ENCODE measurements at places on chromosomes 16 and 17. TPM values are rescaled to one million over a fixed set of nuclear protein-coding genes. Genes with fewer than 3 reads are reported as not detected.

The CSH2 gene
- not detected for total RNA-seq

The TLCD1 gene
- 3.4 TPM for total RNA-seq

The C16orf96 gene
- 0.10 TPM for total RNA-seq

The RUNDC3A gene
- 0.13 TPM for total RNA-seq

The NUDT16L1 gene
- total RNA-seq, result 19.4 TPM

The CHP2 gene
- 0.22 TPM for total RNA-seq

The ITPRIPL2 gene
- 89.8 TPM for total RNA-seq

The NFATC2IP gene
- 29.4 TPM for total RNA-seq

The GJD3 gene
- 0.77 TPM for total RNA-seq

The TBC1D3I gene
- total RNA-seq, result 0.19 TPM

The CIITA gene
- total RNA-seq, result 10.0 TPM

The PPL gene
- 10.9 TPM for total RNA-seq

The ZNF598 gene
- total RNA-seq, result 50.5 TPM

The SCGB1C2 gene
- total RNA-seq, result not detected

The EMC6 gene
- 34.7 TPM for total RNA-seq

The TMUB2 gene
- total RNA-seq, result 35.8 TPM

The NAT9 gene
- 37.8 TPM for total RNA-seq

The KIF2B gene
- total RNA-seq, result not detected

The VASN gene
- total RNA-seq, result 26.6 TPM

The LRRC36 gene
- total RNA-seq, result 0.22 TPM

The CMTM1 gene
- total RNA-seq, result 6.4 TPM

The ZNF287 gene
- 6.6 TPM for total RNA-seq

The CDC6 gene
- 2.4 TPM for total RNA-seq

The PRSS53 gene
- total RNA-seq, result 1.2 TPM

DNA sequence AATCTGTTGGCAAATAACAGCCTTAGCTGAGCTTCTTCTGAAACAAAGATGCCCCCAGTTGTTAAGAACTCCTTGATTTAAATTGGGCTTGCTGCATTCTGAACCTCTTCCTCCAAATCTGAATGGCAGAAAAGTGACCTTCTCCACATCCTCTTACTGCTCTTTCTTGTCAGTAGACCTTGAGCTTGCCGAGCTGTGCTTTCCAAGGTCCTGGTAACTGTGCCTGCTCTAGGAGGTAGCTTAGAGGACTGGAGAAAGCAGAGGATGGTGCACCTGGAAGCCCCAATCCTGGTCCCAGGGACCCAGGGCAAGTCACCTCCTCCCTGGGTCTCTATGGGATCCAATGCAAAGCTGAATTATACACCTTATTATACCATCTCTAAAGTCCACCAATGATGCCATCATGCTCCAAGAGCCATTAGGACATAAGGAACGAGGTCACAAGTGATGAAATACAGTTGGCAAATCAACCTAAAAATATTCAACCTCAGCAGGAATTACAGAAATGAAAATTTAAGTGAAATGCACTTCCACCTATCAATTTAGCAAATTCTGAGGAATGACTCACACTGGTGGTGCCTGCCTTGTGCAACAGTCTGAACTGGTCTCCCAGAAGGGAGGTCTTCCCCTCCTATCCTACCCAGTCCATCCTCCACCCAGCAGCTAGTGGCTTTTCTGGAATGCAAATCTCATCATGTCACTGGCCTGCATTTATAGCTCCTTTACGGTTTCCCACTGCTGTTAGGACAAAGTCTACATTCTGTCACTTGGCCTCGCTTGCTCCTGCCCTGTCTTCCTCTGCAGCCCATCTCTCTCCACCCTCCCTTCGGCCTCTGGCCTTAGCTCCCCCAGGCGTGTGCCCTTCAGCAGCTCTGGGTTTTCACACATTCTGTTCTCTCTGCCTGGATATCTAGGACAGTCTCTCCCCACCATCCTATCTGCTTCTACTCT lies 36.6 kb downstream of the TOM1L2 start:
- DNase-seq, result peak; percentile 43

DNA sequence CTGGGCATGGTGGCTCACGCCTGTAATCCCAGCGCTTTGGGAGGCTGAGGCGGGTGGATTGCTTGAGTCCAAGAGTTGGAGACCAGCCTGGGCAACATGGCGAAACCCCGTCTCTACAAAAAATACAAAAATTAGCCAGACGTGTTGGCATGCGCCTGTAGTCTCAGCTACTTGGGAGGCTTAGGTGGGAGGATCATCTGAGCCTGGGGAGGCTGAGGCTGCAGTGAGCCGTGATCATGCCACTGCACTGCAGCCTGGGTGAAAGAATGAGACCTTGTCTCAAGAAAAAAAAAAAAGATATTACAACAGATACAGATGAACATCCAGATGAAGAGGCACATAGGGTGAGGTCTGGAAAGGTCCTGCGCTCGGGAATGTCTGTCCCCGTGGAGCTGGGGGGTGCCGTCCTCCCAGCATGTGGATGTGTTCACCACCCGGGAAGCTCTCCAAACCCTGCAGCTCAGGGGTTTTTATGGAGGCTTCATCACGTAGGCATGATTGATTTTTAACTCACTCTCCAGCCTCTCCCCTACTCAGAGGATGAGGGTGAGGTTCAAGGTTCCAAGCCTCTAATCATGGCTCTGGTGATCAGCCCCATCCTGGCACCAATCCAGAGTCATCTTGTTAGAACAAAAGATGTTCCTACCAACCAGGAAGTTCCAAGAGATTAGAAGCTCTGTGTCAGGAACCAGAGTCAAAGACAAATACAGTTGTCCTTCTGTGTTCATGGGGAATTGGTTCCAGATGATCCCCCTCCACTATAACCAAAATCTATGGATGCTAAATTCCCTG lies 85.0 kb upstream of the DNAJA2 start:
- peak; percentile 16 for DNase-seq

- DNase-seq, result no peak
Observed at GRCh38 chr17:70859829-70860228, 690.5 kb downstream of the KCNJ2 start.

- DNase-seq, result no peak
Observed at GRCh38 chr17:78142119-78142861, 3.9 kb upstream of the C17orf99 start.

- DNase-seq, result no peak
Observed at GRCh38 chr16:276426-277077, 808 bp upstream of the RGS11 start.

DNA sequence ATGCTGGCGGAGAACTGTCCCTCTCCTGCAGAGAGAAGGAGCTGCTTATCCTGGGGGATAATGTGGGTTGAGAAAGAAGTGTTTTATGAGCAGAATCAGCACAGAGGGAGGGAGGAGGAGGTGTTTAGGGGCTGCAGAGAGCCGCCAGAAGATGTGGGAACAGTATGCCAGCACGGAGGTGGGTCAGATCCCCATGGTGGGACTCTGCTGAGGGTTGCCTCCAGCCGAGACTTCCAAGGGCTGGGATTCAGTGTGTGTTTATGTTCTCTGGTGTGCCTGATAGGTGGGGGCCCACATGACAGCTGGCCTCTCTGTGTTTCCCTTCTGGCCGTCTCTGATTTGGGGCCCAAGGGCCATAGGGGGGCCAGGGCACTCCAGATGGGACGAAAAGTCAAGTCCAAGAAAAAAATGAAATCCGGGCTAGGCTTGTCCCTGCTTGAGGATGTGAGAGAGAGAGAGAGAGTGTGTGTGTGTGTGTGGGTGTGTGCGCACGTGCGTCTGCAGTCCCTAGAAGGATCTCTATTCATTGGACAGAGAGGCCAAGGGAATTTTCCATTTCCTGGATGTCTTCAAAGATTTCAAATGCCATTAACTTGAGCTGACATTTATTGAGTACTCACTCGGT lies 21.6 kb downstream of the PRKCB start:
- no peak for DNase-seq

DNA sequence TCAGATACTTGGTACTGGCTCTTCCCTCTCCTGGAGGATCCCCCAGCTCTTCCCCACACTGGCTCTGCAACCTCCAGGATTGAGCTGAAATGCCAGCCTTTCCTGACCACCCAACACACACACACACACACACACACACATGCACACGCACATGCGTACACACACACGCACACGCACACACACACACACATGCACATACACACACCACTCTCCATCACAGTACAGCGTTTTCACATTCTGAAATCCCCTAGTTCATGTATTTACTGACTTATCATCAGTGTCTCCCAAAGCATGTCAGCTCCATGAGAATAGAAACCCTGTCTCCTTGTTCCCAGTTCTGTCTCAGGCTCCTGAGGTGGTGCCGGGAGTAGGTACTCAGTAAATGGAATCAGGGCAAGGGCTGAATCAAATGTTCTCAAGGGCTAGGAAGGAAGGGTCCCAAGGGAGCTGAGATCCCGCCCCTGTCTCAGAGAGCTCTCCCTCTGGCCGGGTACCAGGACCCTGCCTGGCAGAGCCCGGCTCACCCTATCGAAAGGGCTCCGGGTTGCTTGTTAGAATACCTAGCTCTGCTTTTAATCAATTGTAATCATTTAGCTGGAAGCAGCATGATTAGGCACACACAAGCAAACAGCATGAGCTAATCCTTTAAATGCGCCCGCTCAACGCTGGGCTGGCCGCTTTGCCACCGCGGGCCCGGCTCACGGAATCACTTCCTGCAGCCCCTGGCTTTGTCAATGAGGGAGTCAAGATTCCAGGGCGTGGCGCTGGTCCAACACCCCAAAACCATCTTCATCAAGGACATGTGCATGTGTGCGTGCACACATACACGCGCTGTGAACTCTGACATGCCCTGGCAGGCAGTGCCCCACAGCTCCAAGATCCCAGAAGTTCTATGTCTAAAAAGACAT lies 140.7 kb downstream of the C16orf78 start:
- no peak for DNase-seq

DNA sequence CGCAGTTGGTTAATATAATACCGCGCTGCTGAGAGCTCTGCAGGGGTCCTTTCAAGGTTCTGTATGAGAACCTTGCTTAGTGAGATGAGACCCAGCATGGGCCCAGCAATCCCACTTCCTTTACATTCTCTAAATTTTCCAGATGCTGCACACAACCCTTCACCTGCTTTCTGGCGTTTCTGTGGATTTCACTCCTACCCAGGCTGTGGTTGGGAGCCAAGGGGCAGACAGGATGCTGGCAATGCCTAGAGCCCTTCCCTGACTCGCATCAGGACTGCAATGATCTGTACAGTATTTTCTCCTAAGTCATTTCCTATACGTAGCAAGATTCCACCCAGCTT lies 10.1 kb upstream of the PIPOX start:
- no peak for DNase-seq

DNA sequence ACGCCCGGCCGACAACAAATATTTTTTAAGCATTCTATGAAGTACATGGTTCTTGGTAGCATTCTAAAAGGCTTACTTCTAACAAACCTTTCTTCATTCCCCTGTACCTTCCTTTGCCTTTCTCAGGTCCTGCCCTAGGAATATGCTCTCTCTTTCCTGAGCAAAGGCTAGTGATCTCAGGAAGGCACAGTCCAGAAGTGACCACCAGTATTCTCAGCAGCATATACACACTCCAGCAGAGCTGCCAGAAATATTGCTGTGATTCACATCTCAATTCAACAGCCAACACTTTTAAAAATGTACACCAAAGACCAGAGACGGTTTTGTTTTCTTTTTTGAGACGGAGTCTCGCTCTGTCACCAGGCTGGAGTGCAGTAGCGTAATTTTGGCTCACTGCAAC lies 41.4 kb upstream of the ANKFY1 start:
- DNase-seq, result no peak

DNA sequence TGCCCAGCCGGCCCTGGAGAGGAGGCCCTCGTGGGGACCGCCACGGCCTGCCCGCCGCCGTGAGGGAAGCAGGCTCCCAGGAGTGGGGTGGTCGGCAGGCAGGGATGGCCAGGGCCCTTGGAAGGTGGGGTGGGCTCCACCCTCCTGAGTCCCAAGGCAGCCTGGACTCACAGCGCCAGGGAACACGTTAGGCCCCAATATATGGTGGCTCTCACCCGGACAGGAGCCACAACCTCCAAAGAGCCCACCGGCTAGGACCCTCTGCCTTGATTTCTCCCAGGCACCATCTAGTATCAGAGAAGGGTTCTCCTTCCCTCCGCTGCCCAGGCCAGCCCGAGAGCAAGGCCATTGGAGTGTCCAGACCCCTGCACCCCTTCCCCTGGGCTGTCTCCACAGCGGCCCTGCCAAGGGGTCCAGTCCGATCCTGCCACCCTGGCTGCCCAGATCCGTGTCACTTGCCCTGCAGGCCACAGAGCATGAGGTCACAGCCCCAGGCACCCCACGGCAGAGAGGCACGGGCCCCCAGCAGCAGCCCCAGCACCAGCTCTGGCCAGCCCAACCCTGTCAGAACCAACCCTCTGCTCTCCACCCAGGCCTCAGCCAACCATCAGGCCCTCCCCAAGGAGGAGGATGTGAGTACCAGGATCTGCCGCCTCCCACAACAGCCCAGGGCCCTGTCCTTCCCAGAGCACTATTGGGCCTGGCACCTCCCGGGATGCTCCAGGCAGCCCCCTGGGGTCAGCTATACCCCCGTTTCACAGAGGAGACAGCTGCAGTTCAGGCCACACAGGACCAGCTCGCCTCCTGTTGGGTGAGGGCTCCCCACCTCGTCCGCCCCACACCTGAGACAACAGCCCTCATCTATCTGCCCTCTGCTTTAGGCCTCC lies 1.1 kb upstream of the AXIN1 start:
- DNase-seq, result no peak

GRCh38 chr16:22004341-22004740 lies 3.4 kb upstream of the PDZD9 start:
- DNase-seq, result no peak

- DNase-seq, result no peak
Observed at GRCh38 chr17:9446528-9446927, 129.1 kb downstream of the STX8 start.

- no peak for DNase-seq
Observed at GRCh38 chr16:22055881-22056280, 36.5 kb upstream of the VWA3A start.

DNA sequence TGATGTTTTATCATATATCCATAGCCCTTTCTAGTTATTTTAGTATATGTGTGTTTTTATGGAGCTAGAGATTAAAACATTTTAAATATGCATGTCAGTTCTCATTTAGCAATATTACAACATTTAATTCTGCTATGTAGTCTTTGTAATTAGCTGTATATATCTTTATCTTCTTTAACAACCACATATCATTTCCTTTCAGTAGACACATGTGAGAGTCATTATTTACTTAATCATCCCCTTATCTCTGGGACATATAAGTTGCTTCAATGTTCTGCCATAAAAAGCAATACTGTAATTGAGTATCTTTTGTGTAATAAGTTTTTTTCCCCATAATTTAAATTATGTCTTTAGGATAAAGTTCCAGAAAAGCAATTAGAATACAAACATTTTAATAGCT lies 52.0 kb upstream of the CLEC3A start:
- DNase-seq, result no peak

- no peak for DNase-seq
Observed at GRCh38 chr17:75861927-75862317, 6.8 kb upstream of the WBP2 start.

DNA sequence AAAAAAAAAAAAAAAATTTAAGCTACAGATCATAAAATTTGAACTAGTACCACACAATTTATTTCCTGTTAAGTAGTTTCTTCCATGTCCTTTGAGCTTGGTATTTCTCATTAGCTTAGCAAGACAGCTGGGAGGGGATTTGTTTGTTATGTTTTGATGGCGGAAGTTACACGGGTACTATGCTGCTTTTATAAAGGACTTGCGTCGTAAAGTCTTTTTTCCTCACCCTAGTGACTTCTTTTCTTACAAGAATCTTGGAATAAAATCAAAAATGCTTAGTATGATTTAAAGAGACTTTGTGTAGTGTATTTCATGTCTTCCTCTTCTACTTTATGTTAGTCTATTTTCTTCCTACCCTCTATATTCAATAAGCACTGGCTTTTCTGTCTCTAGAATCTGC lies 89.1 kb downstream of the NLK start:
- no peak for DNase-seq

- DNase-seq, result peak; percentile 69
Observed at GRCh38 chr17:8894202-8894671, 26.8 kb upstream of the PIK3R6 start.
